Activated naive CD8-positive, alpha-beta T cell treated with anti-CD3 and anti-CD28 coated beads, Interleukin-2, amount 10 ng/mL, durations not matched to agents 7 days and 5 days (primary cell): ENCODE measurements at places on chromosomes 3 and 15. TPM values are rescaled to one million over a fixed set of nuclear protein-coding genes. Genes with fewer than 3 reads are reported as not detected.

GRCh38 chr3:4416961-4417360 lies 50.1 kb downstream of the SUMF1 start:
- H3K4me1 ChIP-seq: no peaks in the 10 kb centered on the region
- peaks cover 8% of the 10 kb centered on the region for H3K36me3 ChIP-seq
- no peak overlapping the region for H3K27ac ChIP-seq
- H3K27me3 ChIP-seq: no peaks in the 10 kb centered on the region
- DNase-seq: no peak

- DNase-seq: no peak
- H3K4me1 ChIP-seq: no peaks in the 10 kb centered on the region
- H3K4me3 ChIP-seq: no peak overlapping the region
- H3K27ac ChIP-seq: no peak overlapping the region
- H3K27me3 ChIP-seq: peaks cover 21% of the 10 kb centered on the region
- H3K36me3 ChIP-seq: no peaks in the 10 kb centered on the region
Measured at GRCh38 chr3:124354150-124354549, 362.2 kb upstream of the ROPN1 start.

- no peak overlapping the region for H3K27ac ChIP-seq
- no peak for DNase-seq
- no peaks in the 10 kb centered on the region for H3K36me3 ChIP-seq
Measured at GRCh38 chr3:52824037-52824436, 6.4 kb downstream of the ITIH4 start.

AMOTL2 gene
- not detected for total RNA-seq

ERICH6 gene
- 0.23 TPM for total RNA-seq
